CD4-positive, alpha-beta T cell (primary cell): ENCODE measurements at places on chromosomes 5 and 9. TPM values are rescaled to one million over a fixed set of nuclear protein-coding genes. Genes with fewer than 3 reads are reported as not detected.

The PTCH1 gene
- 17.0 TPM for total RNA-seq

The BTNL9 gene
- not detected for total RNA-seq

The PCDHGB4 gene
- not detected for total RNA-seq

The FER gene
- total RNA-seq, result 14.2 TPM

The C9 gene
- not detected for total RNA-seq

The RNF183 gene
- total RNA-seq, result 0.44 TPM

The OR1L8 gene
- not detected for total RNA-seq

The CDKN2B-AS1 gene
- 0.30 TPM for total RNA-seq

The LTC4S gene
- total RNA-seq, result 4.2 TPM

The NOXA1 gene
- total RNA-seq, result 6.7 TPM

The NTNG2 gene
- 2.2 TPM for total RNA-seq

The C5orf52 gene
- total RNA-seq, result not detected
